ENCODE measurements at places on chromosomes 5 and 9. TPM values are rescaled to one million over a fixed set of nuclear protein-coding genes. Genes with fewer than 3 reads are reported as not detected.

SLC1A1 gene
- total RNA-seq, result 7.2 TPM

DIPK1B gene
- total RNA-seq, result 93.8 TPM

MED10 gene
- total RNA-seq, result 13.8 TPM

AK8 gene
- total RNA-seq, result 0.13 TPM

MORN5 gene
- not detected for total RNA-seq

ASPN gene
- total RNA-seq, result not detected

HNRNPAB gene
- total RNA-seq, result 37.5 TPM

ADAMTSL2 gene
- total RNA-seq, result under 0.01 TPM

CDKN2B gene
- total RNA-seq, result 9.9 TPM

AGXT2 gene
- total RNA-seq, result not detected

ANGPTL2 gene
- 7.7 TPM for total RNA-seq

ABLIM3 gene
- total RNA-seq, result 19.5 TPM

PCDHA1 gene
- total RNA-seq, result not detected

GABRG2 gene
- total RNA-seq, result not detected

ROR2 gene
- not detected for total RNA-seq

PCDHGC5 gene
- total RNA-seq, result 0.51 TPM

PRRT1B gene
- total RNA-seq, result not detected

RNF44 gene
- total RNA-seq, result 2.4 TPM

SWI5 gene
- 16.4 TPM for total RNA-seq

ROPN1L gene
- total RNA-seq, result 2.2 TPM

ATP6V0E1 gene
- 326 TPM for total RNA-seq

UBAP2 gene
- total RNA-seq, result 11.9 TPM

PHYHD1 gene
- total RNA-seq, result 0.26 TPM

FBXL7 gene
- total RNA-seq, result 28.2 TPM

AIF1L gene
- 2.4 TPM for total RNA-seq

HAUS6 gene
- total RNA-seq, result 11.6 TPM

NME5 gene
- total RNA-seq, result 1.9 TPM

GHR gene
- 3.1 TPM for total RNA-seq

C9orf72 gene
- total RNA-seq, result 5.3 TPM

ARHGEF39 gene
- 1.0 TPM for total RNA-seq

PRDM9 gene
- total RNA-seq, result not detected

NKD2 gene
- total RNA-seq, result 0.76 TPM

SDHA gene
- 137 TPM for total RNA-seq

EIF4E1B gene
- not detected for total RNA-seq

LCN6 gene
- total RNA-seq, result not detected

DMRT3 gene
- total RNA-seq, result not detected

LCN1 gene
- not detected for total RNA-seq

CMYA5 gene
- total RNA-seq, result under 0.01 TPM
